ENCODE measurements at places on chromosomes 3 and 15.

DNA sequence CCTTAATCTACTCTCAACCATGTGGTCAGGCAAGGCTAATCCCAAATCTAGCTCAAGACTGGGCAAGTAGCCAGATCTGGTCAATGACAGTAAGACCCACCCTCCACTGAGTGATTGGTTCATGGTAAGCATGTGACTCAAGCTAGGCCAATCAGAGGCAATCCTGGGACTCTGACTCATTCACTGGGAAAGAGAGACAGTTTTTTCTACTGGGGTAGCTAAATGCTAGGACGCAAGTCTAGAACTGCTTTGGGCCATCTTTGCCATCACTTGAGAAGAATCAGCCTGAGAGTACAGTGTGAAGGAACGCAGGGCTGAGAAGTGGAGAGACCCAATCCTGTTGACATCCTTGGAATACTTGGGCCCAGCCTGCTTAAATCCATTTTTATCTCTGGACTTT is 9.4 kb upstream of the RAD18 start:
- DNase-seq: no peak

DNA sequence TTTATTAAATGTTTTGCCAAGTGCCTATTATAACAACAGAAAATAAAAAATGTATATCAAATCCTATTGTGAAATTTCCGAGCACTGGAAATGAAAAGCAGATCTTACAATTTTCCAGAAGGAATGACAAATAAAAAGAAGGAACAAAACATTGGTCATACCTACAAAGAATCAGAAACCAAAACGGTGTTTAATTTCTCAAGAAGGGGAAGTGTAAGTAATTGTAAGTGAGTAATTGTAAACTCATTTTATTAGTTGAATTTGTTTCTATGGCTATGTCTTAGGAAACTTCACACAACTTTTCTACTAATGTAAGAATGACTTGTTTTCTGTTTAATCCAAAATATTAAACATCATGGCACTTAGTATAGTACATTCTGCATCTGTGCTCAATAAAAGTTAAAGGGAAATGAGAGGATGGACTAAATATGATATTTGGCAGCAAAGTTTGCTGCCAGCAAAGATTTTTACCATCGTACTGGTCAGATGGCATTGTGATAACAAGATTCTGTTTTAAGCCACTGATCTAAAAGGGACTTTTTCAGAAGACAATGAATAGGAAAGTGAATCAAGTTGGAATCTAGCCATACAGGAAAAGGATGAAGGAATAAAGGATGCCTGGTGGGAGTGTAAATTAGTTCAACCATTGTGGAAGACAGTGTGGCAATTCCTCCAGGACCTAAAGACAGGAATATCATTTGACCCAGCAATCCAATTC is 232.4 kb downstream of the NFKBIZ start:
- DNase-seq: no peak

DNA sequence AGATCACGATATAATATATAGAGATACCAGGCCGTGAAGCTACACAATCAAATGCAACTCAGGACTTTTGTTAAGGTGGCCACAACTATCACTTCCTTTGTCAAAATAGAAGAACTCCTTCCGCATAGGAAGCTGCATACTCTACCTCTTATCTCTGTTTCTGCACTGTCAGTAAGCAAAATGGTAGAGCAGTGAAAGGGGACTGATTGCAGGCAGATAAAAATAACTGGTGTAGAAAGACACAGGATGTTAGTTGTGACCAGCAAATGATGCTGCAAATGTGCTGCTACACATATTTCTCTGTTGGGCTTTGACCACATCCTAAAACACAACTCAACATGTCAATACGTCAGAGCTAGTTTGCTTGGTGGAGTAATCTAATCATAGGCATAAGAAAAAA is 16.3 kb upstream of the TRAT1 start:
- peak; percentile 58 for DNase-seq

- DNase-seq: no peak
Measured at GRCh38 chr3:146581951-146582467, 23.1 kb downstream of the PLSCR5 start.

GRCh38 chr3:154421083-154421482 is 8.9 kb downstream of the GPR149 start:
- no peak for DNase-seq

- DNase-seq: no peak
Measured at GRCh38 chr15:96054621-96055020, 275.9 kb upstream of the NR2F2 start.

- DNase-seq: no peak
Measured at GRCh38 chr3:150169330-150169940, 198.7 kb upstream of the PFN2 start.

DNA sequence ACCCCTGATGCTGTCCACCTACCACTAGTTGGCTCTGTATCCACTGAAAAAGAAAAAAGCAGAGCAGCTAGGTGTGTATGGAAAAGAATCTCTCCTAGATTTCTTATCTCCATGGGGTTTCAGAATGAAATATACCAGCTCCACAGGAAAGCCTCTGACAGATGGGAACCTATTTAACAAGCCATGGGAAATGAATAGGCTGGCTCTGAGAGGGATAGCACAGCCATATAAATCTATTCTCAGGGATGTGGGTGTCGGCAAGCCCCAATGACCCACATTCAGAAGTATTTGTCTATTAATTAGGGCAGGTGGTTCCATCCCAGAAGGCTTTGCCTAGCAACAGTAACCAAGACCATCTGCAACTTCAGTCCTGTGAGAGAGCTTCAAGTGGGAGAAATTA is 694.1 kb downstream of the AGBL1 start:
- DNase-seq: no peak

- no peak for DNase-seq
Measured at GRCh38 chr3:194265996-194266964, 84.8 kb downstream of the CPN2 start.

- no peak for DNase-seq
Measured at GRCh38 chr3:73214846-73215245, 153.4 kb downstream of the EBLN2 start.

GRCh38 chr3:195906865-195907683 is 1.3 kb downstream of the TNK2 start:
- peak; percentile 70 for DNase-seq

DNA sequence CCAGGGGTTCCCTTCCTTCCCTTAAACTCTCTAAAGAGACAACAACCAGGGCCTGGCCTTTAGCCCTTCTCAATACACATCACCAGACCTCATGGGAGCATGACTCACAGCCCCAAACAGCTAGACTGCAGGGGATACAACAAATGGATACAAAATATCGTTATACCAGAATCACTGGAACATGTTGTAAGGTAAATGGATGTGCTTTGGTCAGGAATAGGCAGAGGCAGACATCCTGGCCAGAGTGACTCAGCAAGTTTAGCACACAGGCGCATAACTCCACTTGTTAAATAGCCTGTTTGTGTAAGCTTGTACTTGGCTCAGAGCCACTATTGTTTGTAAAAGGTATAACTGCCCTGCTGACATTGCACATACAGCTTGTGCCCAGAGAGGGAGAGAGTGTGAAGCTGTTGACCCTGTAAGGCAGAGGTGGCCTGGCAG is 18.3 kb downstream of the TMED3 start:
- DNase-seq: no peak

- DNase-seq: no peak
Measured at GRCh38 chr3:30612437-30613132, 6.2 kb downstream of the TGFBR2 start.

DNA sequence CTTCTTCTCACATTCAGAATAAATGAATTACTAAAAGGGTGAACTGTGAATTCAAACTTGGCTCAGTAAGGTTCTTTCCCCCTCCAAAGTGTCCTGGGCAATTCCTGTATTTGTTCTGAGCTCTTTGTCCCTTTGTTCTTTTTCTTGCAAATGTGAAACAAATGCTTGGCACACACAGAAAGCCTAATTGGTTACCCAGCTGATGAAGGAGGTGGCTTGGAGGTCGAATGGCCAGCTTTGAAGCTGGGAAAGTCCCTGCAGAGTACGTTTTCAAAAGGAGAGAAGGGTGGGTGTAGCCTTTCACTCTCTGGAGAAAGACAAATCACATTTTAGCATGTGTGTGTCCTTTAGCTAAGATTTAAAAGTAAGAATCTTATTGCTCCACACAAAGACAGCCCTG is 154.4 kb downstream of the PEX5L start:
- DNase-seq: no peak

DNA sequence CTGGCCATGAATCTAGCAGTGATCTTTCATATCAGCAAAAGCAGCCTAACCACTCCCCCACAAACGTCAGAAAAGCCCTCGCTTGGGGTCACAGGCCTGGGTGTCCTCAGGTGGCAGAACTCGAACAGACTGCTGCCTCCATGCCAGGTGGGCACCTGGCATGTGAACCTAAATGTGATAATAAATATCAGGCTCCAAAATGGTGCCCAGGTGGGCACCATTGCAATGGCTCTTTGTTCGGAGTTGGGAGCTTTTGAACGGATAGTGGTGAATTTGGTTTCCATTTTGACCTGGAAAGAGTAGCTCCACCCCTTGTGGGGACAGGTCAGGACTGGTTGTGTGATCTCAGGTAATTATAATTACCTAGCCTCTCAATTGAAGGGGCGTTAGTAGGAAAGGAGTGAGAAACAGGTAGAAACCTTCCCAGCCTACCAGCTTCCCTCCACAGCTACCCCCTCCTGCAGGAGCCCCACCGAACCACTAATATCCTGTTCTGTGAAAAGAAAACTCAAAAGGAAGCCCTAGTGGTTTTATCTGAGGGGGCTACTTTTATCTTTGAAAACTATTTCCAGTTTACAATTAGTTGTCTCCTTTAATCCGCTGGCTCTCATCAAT is 18.1 kb downstream of the MYO1E start:
- DNase-seq: no peak

DNA sequence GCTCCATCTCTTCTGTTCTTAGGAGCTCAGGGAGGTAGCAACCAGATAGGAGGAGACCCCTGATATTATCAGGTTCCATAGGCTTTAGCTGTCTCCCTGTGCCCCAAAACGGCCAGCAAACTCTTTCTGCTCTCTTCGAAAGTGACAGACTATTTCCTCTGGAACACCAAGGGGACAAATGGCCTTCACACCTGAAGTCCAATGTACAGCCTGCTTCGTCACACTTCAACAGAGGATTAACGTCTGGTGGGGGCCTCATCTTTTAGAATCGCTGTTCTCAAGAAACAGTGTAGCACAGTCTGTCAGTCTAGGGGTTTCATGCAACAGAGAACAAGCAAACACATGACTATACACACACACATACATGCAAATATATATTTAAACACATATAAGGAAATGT is 152.4 kb upstream of the SETMAR start:
- DNase-seq: no peak

GRCh38 chr3:99128725-99129505 is 227.4 kb upstream of the DCBLD2 start:
- no peak for DNase-seq

All from activated T-helper 2 cell treated with anti-CD3 and anti-CD28 coated beads, Interferon-gamma antibody, Interleukin-2, Interleukin-4, amounts not matched to agents 10 μg/mL and 5 μg/mL and 100 μg/mL, durations not matched to agents 14 hours and 24 hours and 36 hours (primary cell).